ENCODE measurements at places on chromosomes 12 and 14. TPM values are rescaled to one million over a fixed set of nuclear protein-coding genes. Genes with fewer than 3 reads are reported as not detected.

The LMNTD1 gene
- total RNA-seq = not detected

DNA sequence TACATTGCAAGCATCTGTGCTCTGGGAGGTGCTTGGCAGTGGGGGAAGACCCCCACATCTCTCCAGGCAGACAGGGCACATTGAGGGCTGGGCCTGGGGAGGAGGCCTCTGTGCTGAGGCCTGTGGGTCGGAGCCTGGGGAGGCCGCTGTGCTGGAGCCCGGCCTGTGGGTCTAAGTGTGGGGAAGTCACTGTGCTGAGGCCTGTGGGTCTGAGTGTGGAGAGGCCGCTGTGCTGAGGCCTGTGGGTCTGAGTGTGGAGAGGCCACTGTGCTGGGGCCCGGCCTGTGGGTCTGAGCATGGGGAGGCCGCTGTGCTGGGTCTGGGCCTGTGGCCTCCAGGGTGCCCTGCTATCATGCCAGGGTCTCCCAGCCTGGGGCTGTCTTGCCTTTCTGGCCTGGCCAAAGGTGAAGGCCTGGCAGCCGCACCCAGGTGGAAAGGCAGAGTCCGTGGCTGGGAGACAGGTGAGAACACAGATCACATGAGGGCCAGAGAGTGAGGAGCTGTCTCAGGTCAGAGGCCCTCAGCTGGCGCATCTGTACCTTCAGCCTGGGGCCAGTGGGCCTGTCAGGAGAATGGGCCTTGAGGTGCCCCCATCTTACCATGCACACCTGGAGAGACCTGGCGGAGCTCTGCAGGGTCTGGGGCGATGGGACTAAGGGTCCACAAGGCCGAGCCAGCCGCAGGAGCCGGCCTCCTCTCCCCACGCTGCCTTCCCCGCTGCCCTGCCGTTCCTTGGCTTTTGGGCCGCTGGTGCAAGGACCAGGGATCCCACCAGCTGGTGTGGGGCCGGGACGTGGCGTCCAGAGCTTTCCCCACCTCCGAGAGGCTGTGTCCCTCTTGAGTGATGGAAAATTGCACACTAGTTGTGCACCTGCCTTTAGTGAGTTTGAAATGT, 18.6 kb upstream of the CRIP2 start:
- H3K27me3 ChIP-seq = no peaks in the 10 kb centered on the region
- DNase-seq = no peak

DNA sequence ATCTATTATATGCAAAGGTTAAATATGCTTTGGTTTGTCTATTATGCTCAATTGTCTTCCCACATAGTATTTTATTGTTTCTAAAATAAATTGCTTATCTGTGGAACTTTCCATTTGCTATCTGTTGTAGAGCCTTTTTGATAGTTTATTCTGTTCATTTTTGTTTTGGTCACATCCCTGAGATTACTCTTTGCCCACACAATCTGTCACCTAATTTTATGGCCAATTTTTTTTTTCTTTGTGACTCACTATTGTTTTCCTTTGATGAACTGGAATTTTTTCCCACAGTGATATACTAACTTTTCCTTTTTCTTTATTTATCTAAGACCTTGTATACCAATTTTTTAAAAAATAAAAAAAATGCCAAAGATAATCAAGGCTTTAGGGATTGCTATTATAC, 61.1 kb downstream of the RASSF9 start:
- no peaks in the 10 kb centered on the region for H3K27me3 ChIP-seq
- no peak overlapping the region for H3K4me3 ChIP-seq
- no peaks in the 10 kb centered on the region for H3K36me3 ChIP-seq
- no peaks in the 10 kb centered on the region for H3K4me1 ChIP-seq

- peak overlapping the region; percentile 96 for H3K27ac ChIP-seq
- no peaks in the 10 kb centered on the region for H3K27me3 ChIP-seq
- H3K36me3 ChIP-seq = no peaks in the 10 kb centered on the region
- peak overlapping the region; percentile 71 for H3K4me3 ChIP-seq
These were observed 444 bp downstream of the DRAM1 start for GRCh38 chr12:101877806-101878242.

DNA sequence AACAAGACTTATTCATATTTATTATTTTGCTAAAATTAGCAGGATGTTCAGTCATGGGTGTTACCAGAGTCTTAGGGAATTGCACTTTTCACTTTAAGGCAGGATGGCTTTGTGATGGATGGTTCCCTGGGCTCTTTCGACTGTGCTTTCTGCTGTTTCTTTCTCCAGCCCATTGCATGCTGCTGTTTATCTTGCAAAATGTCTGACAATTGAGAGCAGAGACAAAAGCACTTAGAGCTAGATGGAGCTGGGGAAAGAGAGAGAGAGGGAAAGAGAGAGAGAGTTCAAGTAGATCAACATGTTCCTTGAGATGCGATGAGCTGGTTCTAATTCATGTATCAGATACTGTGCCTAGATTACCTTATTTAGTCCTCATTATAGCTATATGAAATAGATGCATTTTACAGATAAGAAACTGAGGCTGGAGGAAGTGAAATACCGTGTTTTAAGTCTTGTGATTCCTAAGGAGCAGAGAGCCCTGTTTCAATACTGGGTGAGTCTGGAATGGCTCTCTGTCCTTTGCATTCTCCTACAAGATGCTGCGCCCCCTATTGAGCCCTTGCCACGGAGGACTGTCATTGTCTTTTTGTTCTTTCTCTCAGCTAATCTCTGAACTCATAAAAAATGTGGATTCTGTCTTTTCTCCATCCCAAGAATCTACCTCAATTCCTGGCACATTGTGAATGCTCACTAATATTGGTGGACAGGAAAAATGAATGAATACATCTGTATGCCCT, 227.9 kb downstream of the ALG10B start:
- H3K4me3 ChIP-seq = no peak overlapping the region
- no peak overlapping the region for H3K27ac ChIP-seq
- no peaks in the 10 kb centered on the region for H3K4me1 ChIP-seq
- H3K27me3 ChIP-seq = no peaks in the 10 kb centered on the region
- H3K36me3 ChIP-seq = no peaks in the 10 kb centered on the region

DNA sequence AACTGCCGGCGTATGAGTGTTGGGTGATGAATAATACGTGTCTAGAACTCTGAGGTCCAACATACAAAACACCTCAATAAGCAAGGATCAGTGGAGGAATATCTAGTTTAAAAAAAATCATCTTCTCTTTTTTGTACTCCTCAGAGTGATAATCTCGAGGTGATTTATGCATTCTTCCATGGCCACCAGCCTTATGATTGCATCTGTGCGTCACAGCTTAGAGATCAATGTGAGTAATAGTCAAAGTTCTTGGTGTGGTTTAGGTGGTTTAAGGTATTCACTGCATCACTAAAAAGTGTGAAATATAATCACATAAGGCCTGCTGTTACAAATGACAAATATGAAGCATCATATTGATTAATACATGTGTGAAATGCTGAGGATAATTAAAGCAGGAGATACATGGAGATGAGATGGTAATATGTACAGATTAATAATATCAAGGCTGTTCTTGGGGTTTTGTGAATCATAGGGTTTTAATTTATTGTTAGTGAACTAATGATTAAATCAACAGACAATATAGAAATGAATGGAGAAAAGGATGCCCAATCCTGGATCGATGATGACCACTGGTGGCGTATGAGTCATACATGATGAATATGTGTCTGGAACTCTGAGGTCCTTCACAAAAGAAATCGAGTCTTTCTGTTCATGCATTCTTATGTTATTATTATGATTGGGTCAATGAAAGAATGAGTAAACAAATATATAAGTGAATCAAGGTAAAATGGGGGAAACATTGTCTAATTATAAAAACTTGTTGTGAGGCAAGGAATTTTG, 68.8 kb upstream of the RTL1 start:
- H3K4me3 ChIP-seq = no peak overlapping the region
- DNase-seq = no peak
- no peaks in the 10 kb centered on the region for H3K4me1 ChIP-seq
- no peaks in the 10 kb centered on the region for H3K36me3 ChIP-seq
